ENCODE measurements at places on chromosomes 5 and 9. TPM values are rescaled to one million over a fixed set of nuclear protein-coding genes. Genes with fewer than 3 reads are reported as not detected.

- DNase-seq, result no peak
Measured at GRCh38 chr5:111737716-111738115, 19.3 kb downstream of the NREP start.

DNA sequence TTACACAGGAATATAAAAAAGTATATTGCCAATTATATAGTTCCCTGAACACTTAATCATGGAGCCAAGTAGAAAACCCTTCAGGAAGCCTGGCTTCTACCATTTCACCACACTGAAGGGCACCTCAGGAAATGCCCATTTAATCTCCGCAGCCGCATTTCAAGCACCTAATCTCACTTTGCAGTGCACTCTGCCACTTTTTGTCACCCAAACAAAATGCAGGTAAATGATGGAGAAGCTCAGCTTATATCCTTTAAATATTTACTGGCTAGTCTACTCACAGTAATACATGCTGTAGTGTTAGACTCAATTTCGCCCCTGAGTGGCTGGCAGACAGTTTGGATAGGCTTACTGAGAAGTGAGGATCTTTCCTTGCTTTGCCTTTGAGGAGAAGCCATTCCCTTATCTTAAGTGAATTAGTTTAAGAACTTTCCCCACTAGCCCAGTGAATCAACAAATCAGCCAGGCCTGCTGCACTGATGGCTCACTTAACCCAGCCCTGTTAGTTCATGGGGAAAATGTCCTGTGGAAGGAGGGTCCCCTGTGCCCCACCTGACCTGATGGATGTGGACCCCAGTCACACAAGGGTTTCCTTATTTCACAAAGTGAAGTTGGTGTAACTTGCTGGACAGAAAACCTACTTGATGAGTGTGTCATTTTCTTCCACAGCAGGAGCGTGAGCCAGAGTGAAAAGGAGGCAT is 209.7 kb downstream of the CAAP1 start:
- no peak for DNase-seq

DNA sequence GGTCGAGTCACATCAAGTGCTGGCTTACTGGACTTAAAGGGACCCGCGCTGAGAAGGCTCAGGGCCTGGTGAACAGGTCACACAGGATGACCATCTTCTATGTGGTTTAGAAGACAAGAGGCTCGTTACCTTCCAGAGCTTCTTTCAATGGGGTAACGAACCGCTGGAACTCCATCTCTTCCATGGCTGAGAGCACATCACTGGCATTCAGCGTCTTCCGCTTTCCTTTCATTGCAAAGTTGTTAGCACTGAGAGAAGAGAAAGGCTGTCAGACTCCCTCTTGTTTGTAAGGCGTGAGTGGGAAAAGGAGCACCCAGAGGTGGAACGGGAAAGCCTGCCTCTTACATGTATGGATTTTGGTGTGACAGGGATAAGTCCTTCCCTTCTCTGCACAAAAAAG is 994 bp downstream of the POLE3 start:
- no peak for DNase-seq

- DNase-seq, result peak; percentile 92
Measured at GRCh38 chr5:52709167-52709925, 78.4 kb upstream of the ITGA1 start.

DNA sequence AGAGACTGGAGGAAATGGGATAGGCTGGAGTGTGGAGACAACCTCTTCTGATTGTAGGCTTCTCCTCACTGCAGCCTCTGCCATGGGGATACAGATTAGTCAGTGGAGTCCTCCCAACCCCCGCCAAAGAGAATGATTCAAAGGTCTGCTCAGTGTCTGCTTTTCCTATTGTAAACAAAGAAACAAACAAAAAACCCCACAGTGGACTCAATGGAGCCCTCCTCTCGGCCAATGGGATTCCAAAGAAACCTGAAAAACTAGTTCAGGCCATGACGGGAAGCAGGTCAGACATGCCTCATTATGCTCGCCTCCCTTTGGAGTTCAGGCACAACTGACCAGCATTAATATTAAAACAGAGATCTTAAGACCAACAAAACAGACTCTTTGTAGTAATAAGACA is 85.8 kb downstream of the SEC61B start:
- no peak for DNase-seq

GRCh38 chr5:56251440-56251839 is 18.3 kb upstream of the ANKRD55 start:
- no peak for DNase-seq

GRCh38 chr9:31089549-31090221 is 1294.8 kb upstream of the ACO1 start:
- no peak for DNase-seq

DNA sequence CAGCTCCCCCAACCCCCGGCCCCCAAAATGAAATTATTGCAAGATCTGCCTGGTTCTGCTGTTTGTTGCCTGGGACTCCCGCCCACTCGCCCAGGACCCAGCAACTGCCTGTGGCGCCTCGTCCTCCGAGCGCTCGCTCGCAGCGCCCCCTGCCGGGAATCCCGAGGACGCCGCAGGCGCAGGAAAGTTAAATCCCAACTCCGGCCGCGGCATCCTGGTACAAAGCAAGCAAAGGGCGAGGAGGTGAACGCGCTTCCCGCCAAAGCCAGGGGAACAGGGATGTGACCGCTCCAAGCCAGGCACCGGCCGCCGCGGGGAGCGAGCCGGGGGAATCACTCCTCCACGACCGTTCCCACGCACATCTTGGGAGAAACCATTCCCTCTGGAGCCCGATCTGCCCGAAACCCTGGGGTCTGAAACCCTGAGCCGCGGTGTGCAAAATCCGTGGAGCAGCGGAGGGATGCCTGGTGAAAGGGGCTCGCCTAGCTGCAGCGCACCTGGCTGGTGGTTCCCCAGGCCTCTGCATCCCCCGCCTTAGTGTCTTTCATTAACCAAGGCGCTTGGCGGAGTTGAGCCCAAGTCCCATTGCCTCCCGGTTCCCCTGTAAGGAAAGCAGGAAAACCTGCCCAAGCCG is 1.3 kb downstream of the SEMA5A start:
- peak; percentile 37 for DNase-seq

DNA sequence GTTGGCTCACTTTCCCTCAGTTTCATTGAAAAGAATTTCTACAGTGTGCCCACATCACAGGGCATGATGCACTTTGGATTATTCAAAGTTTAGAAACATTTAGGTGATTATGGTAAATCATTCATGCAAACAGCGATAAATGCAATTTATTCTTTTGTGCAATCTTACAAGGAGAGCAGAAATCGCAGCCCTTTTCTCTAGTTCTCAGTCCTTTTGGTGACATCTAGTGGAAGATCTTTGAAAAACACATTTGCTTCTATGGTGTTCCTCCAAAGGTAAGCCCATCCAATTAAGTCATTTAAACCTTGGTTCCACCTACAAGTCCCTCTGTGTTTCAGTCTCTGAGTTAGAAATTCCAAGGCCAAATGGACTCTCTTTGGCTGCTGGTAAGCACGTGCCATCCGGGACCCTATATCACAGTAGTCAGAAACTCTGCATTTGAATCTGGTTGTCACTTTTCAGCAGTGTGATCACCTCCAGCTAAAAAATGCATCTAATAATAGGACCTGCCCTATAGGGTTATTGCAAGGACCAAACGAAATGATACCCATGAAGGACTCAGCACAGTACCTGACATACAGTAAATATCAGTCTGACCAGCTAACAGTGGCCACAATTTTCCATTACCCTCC is 66.4 kb downstream of the MACROH2A1 start:
- DNase-seq, result peak; percentile 66

- no peak for DNase-seq
Measured at GRCh38 chr5:124274949-124275348, 471.5 kb downstream of the ZNF608 start.

DNA sequence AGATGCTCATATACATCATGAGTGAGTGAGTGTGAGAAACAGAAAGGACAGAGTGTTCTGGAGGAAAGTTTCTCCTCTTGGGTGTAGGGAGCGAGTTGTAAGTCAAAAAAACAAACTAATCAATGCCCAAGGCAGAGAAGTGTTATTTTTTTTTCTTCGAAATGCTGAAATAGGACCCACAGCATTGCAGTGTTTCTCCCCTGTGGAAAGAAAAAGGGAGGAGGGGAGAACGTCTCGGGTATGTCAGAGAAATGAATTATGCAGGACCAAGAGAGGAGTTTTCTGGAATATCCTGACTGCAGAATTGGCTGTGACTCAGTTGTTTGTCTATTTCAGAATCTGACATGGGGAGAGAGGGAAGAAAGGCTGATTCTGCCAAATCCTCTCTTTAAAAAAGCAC is 337.9 kb upstream of the RFX3 start:
- no peak for DNase-seq

DNA sequence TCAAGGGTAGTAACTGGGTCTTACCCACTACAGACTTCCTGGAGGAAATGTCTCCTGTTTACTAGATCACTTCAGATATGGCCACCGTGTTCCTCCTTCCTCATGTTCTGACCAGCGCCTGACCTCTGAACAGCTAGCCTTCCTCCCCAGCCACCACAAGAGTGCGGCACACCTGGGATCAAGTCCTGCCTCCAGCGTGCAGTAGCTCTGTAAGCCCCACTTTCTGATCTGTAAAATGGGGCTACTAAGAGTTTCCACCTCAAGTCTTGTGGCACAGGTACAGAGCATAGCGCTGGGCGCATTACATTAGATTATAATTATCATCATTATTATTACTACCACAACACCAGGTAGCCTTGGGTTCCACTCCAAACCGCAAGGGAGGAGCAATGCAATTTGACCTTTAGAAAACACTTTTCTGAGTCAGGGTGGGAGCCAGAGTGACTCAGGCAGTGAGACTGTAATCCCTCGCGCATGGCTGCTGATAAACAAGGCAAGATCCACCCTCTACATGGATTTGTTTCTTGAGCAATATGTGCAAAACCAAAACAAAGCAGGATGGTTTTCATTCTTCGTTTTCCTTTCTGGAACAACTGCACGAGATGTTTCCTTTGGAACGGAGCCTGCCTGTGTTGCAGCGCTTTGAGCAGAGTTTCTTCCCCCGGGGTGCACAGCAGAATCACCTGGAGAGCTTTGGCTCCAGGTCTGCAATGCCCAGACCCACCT is 65.0 kb upstream of the ANGPTL2 start:
- no peak for DNase-seq

DNA sequence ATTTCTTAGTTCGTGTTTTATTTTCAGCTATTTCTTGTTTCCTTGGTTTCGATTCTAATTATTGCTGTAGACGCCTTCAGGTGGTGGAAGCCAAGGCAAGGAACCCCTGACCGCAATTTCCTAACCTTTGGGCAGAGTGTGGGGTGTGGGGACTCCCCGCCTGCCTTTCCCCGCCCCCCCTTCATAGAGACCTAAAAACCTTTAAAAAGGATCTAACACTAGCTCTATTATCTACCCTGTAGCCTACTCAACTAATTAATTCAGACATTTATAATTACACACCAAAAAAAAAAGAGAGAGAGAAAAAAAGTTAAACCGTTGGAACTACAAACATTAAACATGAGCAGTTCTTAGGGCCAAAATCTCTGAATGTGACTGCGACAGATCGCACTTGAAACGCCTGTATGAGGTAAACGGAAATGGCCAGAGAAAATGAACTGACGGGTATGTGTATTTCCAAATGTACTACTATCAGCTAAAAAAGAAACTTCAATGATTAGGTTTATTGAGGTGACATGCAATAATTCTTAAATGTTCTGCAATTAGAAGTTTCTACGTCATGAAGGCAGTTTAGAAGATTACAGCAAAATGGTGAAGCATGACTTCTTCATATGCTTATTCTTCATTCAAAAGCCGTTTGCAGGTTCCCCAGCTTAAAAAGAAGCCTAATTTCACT is 19.0 kb upstream of the FER start:
- peak; percentile 10 for DNase-seq

DNA sequence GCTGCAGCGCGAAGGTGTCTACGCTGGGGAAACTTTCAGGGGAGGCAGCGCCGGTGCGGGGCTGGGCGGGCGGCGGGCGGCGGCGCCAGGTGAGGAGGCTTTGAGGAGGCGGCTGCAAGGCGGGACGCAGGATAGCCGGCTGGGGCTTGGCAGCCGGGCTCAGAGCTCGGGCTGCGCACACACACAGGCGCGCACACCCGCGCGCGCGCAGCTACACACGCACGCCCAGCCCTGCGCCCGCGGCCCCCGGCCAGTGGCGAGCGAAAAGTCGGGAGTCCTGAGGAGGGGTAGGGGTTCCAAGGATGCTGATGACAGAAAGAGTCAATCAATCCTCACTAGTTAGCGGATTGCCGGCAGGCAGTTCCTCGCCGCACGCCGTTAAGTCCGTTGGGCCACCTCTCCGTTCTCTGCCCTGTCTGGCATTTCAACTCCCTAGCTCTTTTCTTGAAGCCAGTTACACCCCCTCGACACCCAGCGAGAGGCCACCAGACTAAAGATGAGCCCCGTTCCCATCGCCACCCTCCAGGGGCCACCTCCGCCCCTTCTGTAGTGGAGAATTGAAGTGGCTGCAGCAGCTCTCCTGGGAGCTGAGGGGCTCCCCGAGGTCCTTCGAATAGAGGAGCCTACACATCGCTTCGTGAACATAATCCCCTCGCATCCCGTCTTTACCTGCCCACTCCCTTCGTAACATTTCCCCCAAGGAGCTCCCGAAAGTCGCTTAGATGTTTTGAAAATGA is 1640.3 kb upstream of the C9orf72 start:
- no peak for DNase-seq

DNA sequence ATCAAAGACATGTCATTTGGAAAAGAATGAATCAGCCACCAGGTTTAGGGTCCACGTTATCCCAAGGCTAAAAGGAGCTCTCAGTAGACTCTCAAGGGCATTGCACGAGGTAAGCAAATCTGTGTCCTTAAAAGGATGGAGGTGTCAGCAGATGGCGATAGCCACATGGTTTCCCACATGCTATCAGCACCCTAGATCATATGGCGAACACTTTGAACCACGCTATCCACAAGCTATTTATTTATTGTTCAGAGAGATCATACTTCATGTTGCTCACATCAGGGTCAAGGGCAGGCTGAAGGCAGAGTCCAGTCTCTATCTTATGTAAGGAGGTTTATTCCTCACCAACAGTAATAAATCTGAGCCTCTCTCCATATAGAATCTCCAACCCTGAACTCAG is 43.7 kb downstream of the CDH6 start:
- no peak for DNase-seq

- DNase-seq, result no peak
Measured at GRCh38 chr9:111630182-111630963, 761 bp upstream of the DNAJC25 start.

GRCh38 chr5:5398071-5398470 is 24.4 kb upstream of the ICE1 start:
- DNase-seq, result no peak

GMCL2 gene
- not detected for total RNA-seq

SPATA31E1 gene
- total RNA-seq, result not detected

SAXO1 gene
- not detected for total RNA-seq

SLC35D2 gene
- 25.3 TPM for total RNA-seq

PROB1 gene
- 5.1 TPM for total RNA-seq

PIP5K1B gene
- under 0.01 TPM for total RNA-seq

OR13C9 gene
- total RNA-seq, result not detected

MYO10 gene
- total RNA-seq, result 76.5 TPM

BARHL1 gene
- not detected for total RNA-seq

DNAI1 gene
- total RNA-seq, result not detected

All from dermis microvascular lymphatic vessel endothelial cell (primary cell).